ENCODE measurements at places on chromosomes 6 and 20. TPM values are rescaled to one million over a fixed set of nuclear protein-coding genes. Genes with fewer than 3 reads are reported as not detected.
A peak's percentile ranks its signal among the peaks of the same experiment; 100 is the strongest.

Gene LST1
- total RNA-seq: 24.6 TPM

- no peak overlapping the region for H3K4me3 ChIP-seq
- peaks cover 20% of the 10 kb centered on the region for H3K27me3 ChIP-seq
- no peaks in the 10 kb centered on the region for H3K36me3 ChIP-seq
- no peak overlapping the region for H3K27ac ChIP-seq
- DNase-seq: no peak
These were observed 12.8 kb downstream of the SLC22A3 start for GRCh38 chr6:160360955-160361354.

Gene KCNQ2
- total RNA-seq: 0.44 TPM

DNA sequence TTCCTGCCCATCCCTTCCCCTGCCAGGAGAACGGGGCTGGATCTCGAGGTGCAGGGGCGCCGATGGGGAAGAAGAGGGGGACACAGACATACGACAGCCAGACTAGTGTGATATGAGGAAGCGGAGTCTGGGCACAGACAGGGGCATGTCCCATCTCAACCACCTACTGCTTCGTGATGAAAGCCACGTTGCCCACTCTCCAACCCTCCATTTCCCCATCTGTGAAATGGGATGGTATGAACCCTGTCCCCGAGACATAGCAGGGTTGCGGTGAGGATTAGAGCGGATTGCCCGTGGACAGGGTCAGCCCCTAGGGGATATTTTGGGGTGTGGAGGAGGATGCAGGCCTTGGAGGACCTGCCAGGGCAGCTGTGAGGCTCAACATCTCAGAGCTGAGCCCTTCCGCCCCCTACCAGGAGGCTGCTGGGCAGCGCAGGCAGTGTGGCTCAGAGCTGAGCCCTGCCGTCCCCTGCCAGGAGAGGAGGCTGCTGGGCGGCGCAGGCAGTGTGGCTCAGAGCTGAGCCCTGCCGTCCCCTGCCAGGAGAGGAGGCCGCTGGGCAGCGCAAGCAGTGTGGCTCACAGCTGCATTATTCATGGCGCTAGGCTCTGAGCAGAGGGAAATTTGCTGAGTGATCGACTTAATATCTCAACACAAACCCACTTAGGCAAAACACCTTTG, 71.7 kb downstream of the GRM4 start:
- DNase-seq: no peak
- no peak overlapping the region for H3K27ac ChIP-seq
- H3K27me3 ChIP-seq: no peaks in the 10 kb centered on the region
- no peaks in the 10 kb centered on the region for H3K36me3 ChIP-seq
- no peak overlapping the region for H3K4me3 ChIP-seq

- peaks cover 7% of the 10 kb centered on the region for H3K4me1 ChIP-seq
- H3K27ac ChIP-seq: peak overlapping the region; percentile 91
- peaks cover 14% of the 10 kb centered on the region for H3K27me3 ChIP-seq
- H3K36me3 ChIP-seq: peaks cover 3% of the 10 kb centered on the region
- peak; percentile 32 for DNase-seq
- peak overlapping the region; percentile 83 for H3K4me3 ChIP-seq
These were observed 686 bp downstream of the TMEM170B start for GRCh38 chr6:11538052-11538818.

- peak overlapping the region; percentile 89 for H3K4me3 ChIP-seq
- peak; percentile 9 for DNase-seq
- peaks cover 41% of the 10 kb centered on the region for H3K4me1 ChIP-seq
- H3K27ac ChIP-seq: no peak overlapping the region
These were observed 672 bp downstream of the CARMIL1 start for GRCh38 chr6:25279748-25280343.

GRCh38 chr20:63884506-63885263, 10.2 kb upstream of the DNAJC5 start:
- no peak overlapping the region for H3K27ac ChIP-seq
- peaks cover 14% of the 10 kb centered on the region for H3K4me1 ChIP-seq
- H3K36me3 ChIP-seq: peaks cover 2% of the 10 kb centered on the region
- no peak overlapping the region for H3K4me3 ChIP-seq

Gene COL21A1
- total RNA-seq: not detected

Gene MRPS10
- 39.8 TPM for total RNA-seq

DNA sequence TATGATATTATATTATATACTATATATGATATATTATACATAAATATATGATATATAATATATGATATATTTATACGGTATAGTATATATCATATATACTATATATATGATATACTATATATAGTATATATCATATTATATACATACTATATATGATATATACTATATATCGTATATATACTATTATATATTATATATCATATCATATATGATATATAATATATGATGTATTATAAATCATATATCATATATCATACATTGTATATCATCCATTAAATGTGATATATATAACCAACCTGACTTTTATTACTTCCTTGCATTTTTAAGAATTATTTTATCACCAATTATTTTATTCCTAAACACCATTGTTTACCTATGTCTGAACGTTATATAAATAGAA, 146.6 kb upstream of the PRSS16 start:
- peaks cover 33% of the 10 kb centered on the region for H3K27me3 ChIP-seq
- peaks cover 2% of the 10 kb centered on the region for H3K36me3 ChIP-seq
- no peak for DNase-seq
- peaks cover 16% of the 10 kb centered on the region for H3K4me1 ChIP-seq
- H3K4me3 ChIP-seq: no peak overlapping the region

DNA sequence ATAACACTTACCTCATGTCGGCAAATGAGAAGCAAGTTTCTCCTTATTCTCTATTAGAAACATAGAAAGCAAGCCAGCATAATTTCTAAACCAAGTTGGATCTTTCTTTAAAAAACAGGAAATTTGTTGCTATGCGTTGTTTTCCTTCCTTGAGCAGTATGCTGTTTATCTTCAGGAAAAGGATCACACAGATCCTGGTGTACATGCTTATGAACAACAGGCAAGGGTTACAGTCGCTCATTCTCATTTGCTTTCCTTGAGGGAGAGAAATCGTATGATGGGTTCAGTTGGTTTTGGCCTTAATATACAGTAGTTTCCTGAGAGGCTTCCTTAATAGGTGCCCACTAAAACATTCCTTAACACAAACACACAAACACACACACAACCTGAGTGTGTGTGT, 118.8 kb downstream of the FYN start:
- no peaks in the 10 kb centered on the region for H3K27me3 ChIP-seq
- peak overlapping the region; percentile 99 for H3K27ac ChIP-seq
- peaks cover 94% of the 10 kb centered on the region for H3K4me1 ChIP-seq

DNA sequence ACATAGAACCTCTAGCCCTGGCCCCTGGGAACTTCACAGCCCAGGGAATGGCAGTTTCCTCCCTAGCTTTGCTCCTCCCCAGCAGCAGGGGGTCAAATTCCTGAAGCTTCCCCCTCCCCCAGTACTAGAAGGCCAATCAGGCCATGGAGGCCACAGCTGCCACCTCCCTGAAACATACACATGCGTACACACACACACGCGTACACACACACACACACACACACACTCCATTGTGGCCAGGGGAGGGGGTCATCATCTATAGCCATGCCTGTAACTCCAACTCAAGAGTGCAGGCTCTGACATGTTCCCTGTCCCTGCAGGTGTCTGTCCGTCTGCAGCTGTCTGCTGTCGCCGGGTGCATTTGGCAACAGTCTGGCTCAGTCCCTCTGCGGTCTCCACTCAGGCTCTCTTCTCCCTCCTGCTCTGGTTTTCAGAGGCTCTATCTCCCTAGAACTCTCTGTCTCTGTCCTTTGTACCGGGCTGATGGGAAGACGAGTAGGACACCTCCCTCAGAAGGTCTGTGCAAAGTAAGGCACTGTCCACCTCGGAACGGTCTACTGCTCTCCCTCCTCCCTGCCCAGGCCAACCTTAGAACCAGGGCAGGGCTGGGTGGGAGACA, 1.4 kb downstream of the LRFN2 start:
- peaks cover 31% of the 10 kb centered on the region for H3K27me3 ChIP-seq
- no peaks in the 10 kb centered on the region for H3K36me3 ChIP-seq
- DNase-seq: no peak
- peaks cover 6% of the 10 kb centered on the region for H3K4me1 ChIP-seq
